ENCODE measurements at places on chromosomes 12 and 14.

DNA sequence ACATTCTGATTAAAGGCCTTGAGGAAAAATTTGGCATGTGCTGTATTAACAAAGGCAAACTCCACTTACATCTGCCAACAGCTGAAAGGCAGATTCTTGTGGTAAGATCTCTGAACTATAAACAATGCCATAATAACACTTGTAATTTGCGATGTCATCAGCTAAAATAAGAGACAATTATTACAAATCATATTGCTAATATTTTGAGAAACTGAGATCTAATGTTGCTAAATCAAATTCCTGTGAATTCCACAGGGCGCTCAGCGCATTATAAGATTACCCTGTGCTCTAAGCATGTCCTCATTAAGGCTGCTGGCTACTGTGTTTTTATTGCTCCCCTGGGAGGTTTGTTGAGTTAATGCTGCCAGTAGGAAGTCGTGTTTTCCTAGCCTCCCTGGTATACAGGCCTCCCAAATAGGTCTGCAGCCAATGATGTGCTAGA is 244.8 kb downstream of the DACT1 start:
- no peak for DNase-seq

- no peak for DNase-seq
These were observed 70.4 kb downstream of the TMEM116 start for GRCh38 chr12:111942557-111942956.

GRCh38 chr12:124792156-124792555 is 71.5 kb downstream of the SCARB1 start:
- no peak for DNase-seq

DNA sequence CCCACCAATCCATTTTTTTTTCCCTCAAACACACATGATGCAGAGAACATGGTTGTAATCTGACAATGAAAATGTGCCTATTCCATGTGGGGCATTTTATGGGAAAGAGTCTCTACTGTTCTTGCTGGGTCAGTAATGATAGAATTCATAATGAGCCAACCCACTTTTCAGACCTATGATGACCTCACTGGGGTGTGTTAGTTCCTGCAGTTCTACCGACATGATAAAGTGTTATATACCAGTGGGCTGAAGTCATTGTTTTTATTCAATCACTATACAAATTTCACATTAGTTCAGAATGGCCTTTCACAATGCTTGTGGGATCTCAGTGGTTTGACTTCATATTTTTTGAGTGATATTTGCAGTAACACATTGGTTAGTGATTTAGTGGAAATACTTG is 47.5 kb downstream of the PPFIBP1 start:
- DNase-seq = no peak

DNA sequence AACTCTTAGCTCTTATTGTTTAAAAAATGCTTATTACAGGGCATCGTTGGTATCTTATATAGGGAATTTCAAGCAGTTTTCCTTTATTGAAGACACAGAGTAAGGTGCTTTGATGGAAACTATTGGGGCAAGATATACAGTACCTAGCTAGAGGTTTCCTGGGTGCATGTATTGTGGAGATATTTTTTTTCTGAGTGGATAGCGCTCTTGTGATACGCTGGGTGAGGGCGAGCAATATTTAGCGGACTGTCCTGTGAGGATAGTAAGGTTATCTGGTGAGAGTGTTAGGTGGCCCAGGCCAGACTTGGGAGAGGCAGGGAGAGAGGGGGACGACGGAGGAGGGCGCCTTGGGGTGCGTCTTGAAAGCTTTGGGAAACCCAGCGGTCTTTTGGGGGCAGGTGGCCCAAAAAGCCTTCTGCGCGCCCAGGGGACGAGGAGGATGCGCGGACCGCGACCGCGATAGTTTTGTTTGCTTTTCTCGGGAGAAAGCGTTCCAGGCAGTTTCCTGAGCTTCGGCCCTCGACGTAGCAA is 596 bp upstream of the BICD1 start:
- DNase-seq = no peak

DNA sequence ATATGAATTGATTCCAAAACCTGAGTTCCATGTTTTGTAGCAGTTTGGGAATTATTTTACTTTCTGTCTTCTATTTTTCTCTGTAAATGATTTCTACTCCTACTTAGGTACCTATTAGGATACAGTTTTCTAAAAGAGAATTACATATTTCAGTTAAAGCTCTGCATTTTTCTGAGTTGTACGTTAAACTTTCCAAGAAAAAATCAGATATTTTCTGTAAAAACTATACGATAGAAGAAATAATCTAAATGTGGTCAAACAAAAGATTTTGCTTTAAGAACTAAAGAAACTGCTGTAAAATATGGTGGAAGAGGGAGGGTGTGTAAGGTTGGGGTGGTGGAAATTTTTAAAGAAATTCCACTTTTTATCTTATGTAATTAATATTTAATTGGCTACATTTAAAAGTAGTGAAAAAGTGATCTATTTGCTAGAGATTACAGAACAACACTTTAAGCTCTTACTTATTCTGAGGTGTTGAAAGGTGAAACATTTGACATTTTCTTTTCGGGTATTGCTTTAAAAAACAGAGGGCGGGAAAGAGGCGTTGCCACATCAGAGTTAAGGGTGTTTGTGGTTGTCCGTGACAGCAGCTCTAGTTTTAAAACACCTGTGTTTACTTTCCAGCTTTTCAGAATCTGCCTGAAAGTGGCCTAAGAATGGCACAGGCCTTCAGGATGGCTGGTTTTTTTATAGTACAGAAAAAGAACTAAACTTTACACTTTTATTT is 187.3 kb downstream of the MIPOL1 start:
- DNase-seq = no peak

DNA sequence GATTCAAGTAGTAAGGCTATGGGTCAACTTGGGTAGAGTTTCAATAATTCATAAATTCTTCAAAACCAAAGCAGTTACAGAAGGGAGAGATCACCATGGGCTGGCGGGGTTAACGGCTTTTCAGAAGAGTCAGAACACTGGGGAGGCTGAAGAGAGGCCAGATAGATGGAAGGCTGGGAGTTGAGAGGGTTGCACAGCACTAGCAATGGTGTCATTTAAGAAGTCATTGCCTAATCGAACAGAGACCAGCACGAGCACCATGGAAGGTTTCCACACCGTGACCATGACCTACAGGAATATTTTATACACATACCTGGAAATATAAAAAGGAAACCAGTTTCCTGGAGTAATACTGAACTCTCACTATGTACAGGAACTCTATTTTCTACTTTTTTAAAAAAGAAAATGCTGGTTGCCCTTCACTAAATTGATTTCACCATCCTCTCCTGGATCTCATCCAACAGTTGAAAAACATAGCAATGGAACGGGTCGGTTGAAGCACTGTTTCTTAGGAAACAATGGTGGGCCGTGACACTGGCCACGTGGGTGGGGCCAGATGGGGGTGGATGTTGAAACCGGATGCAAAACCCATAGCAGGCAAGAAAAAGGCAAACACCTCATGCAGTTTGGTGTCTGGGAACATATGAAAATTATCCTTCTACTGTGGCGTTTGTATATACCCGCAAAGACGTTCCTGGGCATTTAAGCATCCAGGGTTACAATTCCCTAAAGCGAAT is 38.0 kb upstream of the RIN3 start:
- no peak for DNase-seq

DNA sequence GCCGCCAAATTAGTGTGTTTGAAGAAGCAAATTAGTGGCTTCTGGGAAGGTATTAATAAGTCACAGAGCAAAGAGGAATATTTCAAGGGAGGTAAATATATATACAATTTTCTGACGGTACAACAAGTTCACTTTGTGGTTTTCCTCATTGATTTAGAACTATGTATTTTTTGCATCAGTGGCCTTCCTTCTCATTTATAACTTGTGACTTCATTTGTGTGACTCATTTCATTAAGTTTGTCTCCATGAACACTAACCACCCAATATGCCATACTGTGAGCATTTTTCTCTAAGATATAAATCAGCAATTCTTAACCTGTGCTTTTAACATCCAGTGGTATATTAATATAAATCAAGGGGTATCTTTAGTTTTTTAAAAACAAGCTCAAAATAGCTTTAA is 29.3 kb upstream of the ARHGAP5 start:
- no peak for DNase-seq

DNA sequence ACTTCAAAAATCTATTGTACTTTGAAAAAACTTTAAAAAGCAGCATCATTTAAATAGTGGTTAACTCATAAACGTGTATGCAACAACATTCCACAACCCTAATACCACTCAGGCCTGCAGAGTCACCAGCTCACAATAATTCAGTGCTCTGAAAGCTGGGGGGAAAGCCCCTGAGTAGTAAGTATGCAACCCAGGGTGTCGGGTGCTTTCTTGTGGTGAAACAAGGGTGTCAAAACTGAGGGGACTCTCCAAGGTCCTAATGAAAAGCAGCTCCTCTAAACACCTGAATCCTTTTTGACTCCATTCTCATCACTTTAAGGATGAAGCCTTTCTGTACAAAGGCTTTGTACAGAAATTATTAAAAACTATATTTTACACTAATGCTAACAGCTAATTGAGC is 33.7 kb downstream of the FGFR1OP2 start:
- DNase-seq = peak; percentile 66

GRCh38 chr12:105220929-105221290 is 15.1 kb downstream of the APPL2 start:
- DNase-seq = no peak

Measured in activated naive CD4-positive, alpha-beta T cell treated with anti-CD3 and anti-CD28 coated beads, Interleukin-2, amount 50 U/mL, for 16 hours (primary cell).